Cardiac muscle cell (in vitro differentiated cells and primary cell): ENCODE measurements at places on chromosomes 7 and 10. TPM values are rescaled to one million over a fixed set of nuclear protein-coding genes. Genes with fewer than 3 reads are reported as not detected.

DGKI gene
- 35.0 and 61.4 TPM in 2 replicates for polyA plus RNA-seq

PPP1R3A gene
- polyA plus RNA-seq = 16.2 and 17.5 TPM in 2 replicates

MEST gene
- 91.6 and 98.3 TPM in 2 replicates for polyA plus RNA-seq

GLCCI1 gene
- polyA plus RNA-seq = 16.4 and 29.1 TPM in 2 replicates

CH25H gene
- polyA plus RNA-seq = not detected in 2 replicates

SH3PXD2A gene
- 32.2 and 48.1 TPM in 2 replicates for polyA plus RNA-seq

LLCFC1 gene
- polyA plus RNA-seq = 0.47 TPM in 1 of 2 replicates, not detected in the other

ANKRD61 gene
- 1.9 TPM in 1 of 2 replicates, not detected in the other for polyA plus RNA-seq

ARHGAP22 gene
- 1.6 and 7.8 TPM in 2 replicates for polyA plus RNA-seq

ZNF735 gene
- polyA plus RNA-seq = not detected in 2 replicates

BTBD16 gene
- 0.16 TPM in 1 of 2 replicates, not detected in the other for polyA plus RNA-seq

FZD8 gene
- 7.6 and 9.9 TPM in 2 replicates for polyA plus RNA-seq

VSTM4 gene
- 3.6 and 6.8 TPM in 2 replicates for polyA plus RNA-seq

TMEM176B gene
- polyA plus RNA-seq = 37.9 and 41.8 TPM in 2 replicates

C10orf67 gene
- polyA plus RNA-seq = 0.16 TPM in 1 of 2 replicates, not detected in the other

FUOM gene
- 22.1 and 68.5 TPM in 2 replicates for polyA plus RNA-seq

MCMBP gene
- polyA plus RNA-seq = 39.7 and 46.3 TPM in 2 replicates

PLAC9 gene
- polyA plus RNA-seq = 1.4 and 1.9 TPM in 2 replicates

TRAPPC14 gene
- polyA plus RNA-seq = 10.4 and 25.0 TPM in 2 replicates

GIMAP4 gene
- 1.8 TPM in 1 of 2 replicates, not detected in the other for polyA plus RNA-seq

VENTX gene
- not detected in 2 replicates for polyA plus RNA-seq

PDE1C gene
- 0.38 and 0.81 TPM in 2 replicates for polyA plus RNA-seq

GRID2IP gene
- polyA plus RNA-seq = 0.06 and 0.11 TPM in 2 replicates

ACHE gene
- 42.0 and 42.7 TPM in 2 replicates for polyA plus RNA-seq

CYREN gene
- 35.5 and 43.3 TPM in 2 replicates for polyA plus RNA-seq

IL2RA gene
- polyA plus RNA-seq = not detected in 2 replicates

CRTAC1 gene
- 0.96 and 8.0 TPM in 2 replicates for polyA plus RNA-seq

OIT3 gene
- 1.1 and 13.4 TPM in 2 replicates for polyA plus RNA-seq

ENO4 gene
- 0.44 TPM in 1 of 2 replicates, not detected in the other for polyA plus RNA-seq

TMEM196 gene
- polyA plus RNA-seq = not detected in 2 replicates

ADIRF gene
- polyA plus RNA-seq = 0.40 TPM in 1 of 2 replicates, not detected in the other

ATOH7 gene
- 0.29 and 0.50 TPM in 2 replicates for polyA plus RNA-seq

RADIL gene
- polyA plus RNA-seq = 41.6 and 60.6 TPM in 2 replicates

STEAP1B gene
- 0.16 TPM in 1 of 2 replicates, not detected in the other for polyA plus RNA-seq

PTF1A gene
- not detected in 2 replicates for polyA plus RNA-seq

SLC26A4 gene
- polyA plus RNA-seq = not detected in 2 replicates
